ENCODE measurements at places on chromosomes 11 and 22.

- no peak for DNase-seq
These were observed 10.7 kb downstream of the SHANK3 start for GRCh38 chr22:50683086-50683993.

- no peak for DNase-seq
These were observed 37.8 kb downstream of the PRR5L start for GRCh38 chr11:36333897-36334296.

DNA sequence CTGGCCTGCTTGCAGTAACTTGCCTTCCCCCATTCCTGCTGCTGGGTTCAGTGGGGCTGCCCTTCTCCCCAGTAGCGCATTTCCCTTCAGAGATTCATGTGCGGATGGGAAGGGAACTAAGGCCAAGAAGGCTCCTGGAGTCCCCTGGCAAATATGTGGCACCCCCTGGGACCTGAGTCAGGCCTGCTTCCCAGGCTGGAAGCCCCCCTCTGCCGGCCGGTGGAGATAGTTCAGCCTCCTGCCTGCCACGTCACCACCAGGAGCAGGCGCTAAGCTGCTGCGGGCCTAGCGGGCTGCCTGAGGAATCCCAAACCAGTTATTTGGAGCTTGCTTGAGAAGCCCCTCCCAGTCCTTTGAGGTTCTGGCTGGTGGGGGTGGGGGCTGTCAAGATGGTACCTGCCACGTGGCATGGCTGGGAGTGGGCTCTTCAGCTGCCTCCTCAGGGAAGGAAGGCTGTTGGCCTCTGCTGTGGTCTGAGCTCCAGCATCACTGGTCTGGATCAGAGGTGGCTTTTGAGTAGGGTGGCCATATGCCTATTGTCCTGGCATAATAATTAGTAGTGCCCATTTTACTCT is 2.0 kb downstream of the SERPINH1 start:
- DNase-seq, result peak; percentile 49

- DNase-seq, result no peak
These were observed 49.5 kb downstream of the OSBP2 start for GRCh38 chr22:30744224-30744623.

- no peak for DNase-seq
These were observed 15.3 kb downstream of the IL18BP start for GRCh38 chr11:72013765-72014711.

DNA sequence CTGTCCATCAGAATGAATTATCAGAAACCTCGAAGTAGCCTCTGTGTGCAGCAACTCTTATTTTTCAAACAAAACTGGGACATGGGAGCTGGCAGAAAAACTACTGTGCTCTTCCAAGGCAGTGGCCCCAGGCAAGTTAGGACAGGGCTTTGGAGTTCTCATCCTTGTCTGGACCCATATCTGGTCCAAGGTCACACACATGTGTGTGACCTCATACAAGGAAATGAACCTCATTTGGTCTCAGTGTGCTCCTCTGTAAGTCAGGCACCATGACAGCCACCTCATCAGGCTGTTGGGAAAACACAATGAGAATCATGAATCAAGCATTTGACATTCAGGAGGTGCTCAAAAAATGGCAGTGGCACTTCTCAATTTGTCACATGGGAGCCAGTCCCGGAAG is 25.8 kb downstream of the LARGE1 start:
- DNase-seq, result no peak

- no peak for DNase-seq
These were observed 390.6 kb downstream of the DYNC2H1 start for GRCh38 chr11:103499710-103500340.

DNA sequence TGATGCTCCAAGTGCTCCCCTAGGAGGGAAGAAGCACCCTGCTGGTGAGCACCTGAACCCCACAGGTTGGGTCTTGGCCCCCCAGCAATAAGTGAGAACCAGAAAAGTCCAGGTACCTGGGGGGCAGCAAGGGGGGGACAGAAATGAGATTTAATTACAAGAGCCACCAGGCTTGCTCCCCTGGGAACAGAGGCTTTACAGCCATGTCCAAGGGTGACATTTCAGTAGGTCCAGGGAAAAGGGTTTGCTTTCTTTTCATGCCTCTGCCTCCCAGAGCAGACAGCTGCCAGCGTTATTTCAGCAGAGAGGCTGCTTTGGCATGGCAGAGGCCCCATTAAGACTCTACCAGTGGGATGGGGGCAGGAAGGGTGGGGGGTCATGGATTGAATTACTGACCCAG is 437.7 kb downstream of the BUD13 start:
- DNase-seq, result no peak
